ENCODE measurements at places on chromosomes 11 and 22. TPM values are rescaled to one million over a fixed set of nuclear protein-coding genes. Genes with fewer than 3 reads are reported as not detected.

DNA sequence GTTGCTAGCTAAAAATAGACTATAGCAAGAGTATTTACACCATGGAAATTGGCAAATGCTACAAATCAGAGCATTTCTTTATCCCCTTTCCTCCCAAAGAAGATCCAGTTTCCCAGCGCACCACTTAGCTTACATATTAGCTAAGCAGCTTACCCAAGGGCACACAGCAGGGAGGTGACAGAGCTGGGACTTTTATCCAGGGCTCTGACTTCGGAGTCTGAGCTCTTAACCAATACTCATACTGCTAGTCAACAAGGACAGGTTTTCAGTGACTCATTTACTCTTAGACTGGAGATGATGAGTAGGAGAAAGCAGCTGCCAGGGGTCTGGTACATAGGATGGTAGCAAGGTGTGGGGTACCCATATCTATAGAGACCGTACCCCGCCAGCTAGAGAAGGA is 38.4 kb downstream of the NAV2 start:
- no peak for DNase-seq

Gene SLCO2B1
- not detected for total RNA-seq

DNA sequence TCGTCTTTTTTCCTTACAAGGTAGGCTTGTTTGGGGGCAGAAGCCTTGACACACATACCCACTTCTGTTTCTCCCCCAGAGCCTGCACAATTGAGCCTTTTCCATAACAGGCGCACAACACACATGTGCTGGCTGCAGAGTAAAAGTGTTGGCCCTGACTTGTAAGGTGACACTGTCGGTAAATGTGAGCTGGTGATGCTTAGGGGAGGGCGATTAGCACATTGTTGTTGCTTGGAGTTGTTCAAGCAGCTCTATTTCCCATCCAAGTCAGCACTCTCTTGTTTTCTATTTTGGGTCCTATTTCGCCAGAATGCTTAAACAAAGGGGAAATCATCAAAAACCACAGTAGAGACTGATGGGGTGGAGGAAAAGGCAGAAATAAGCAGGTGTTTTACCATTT is 51.9 kb upstream of the PTPRJ start:
- DNase-seq: no peak

Gene TEX54
- total RNA-seq: not detected

GRCh38 chr11:71580057-71581003 is 2.3 kb downstream of the KRTAP5-11 start:
- DNase-seq: peak; percentile 69

Gene SMTNL1
- not detected for total RNA-seq

Gene HDHD5
- total RNA-seq: 26.5 TPM

DNA sequence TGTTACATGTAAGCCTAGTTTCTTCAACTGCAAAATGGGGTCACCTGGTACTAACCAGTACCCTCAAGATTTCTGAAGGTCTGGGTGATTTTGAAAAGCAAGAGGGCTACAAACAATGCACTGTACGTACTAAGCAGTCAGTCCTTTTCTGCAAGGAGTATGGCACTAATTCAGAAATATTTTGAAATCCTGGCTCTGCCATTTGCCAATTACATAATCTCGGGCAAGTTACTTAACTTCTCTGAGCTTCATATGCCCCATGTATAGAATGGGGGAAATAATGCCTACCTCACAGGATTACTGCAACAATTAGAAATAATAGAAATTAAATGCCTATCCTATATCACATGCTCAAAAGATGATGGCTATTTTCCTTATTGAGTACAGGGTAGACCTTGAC is 60.7 kb upstream of the CCDC89 start:
- DNase-seq: no peak

GRCh38 chr22:44024288-44024921 is at the start of gene PARVB:
Gene PARVB, plus strand, starts transcription at chr22:44024302. Its CDS starts 38 bp downstream, at chr22:44024340.
- no peak for DNase-seq

Gene FGF3
- not detected for total RNA-seq

GRCh38 chr11:113871336-113871735 is 4.0 kb downstream of the USP28 start:
- DNase-seq: no peak

Gene RAG2
- total RNA-seq: not detected

DNA sequence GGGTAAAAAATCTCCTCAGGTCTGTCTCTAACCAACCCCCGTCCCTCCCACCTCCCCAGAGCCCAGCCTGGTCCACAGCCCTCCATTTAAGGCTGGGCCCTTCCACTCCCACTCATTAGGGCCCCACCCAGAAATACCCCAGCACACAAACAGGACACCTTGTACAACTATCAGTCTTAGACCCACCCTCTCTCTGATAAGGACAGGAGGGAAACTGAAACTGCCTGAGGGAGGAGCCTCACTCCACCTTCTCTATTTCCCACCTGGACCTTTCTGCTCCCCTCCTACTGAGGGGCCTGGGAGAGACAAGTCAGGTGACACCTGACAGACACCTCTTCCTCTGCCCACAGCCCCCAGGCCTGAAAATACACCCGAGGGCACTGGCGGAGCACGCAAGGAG is 90.2 kb downstream of the PLEKHA7 start:
- no peak for DNase-seq

Gene HEPHL1
- total RNA-seq: not detected

Gene UCP3
- not detected for total RNA-seq

DNA sequence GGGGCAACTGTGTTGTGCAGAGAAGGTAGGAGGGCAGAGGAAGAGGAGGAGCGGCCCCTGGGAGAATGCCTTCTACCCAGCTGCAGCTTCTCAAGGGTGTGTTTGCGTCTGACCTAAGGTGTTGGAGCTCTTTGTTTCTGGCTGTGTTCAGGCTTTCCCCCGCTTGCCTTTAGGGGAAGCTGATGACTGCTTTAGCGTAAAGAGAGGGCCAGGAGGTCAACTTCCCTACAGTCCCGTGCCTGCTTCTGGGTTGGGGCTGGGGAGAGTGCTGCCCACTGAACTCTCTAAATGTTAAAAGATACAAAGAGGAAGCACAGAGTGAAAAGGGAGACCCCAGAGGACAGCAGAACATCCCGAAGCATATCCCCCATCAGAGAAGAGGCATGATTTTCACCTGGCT is 99.2 kb downstream of the PTPRJ start:
- DNase-seq: no peak

Gene SYT12
- 0.08 TPM for total RNA-seq

- peak; percentile 21 for DNase-seq
These were observed at the start of gene INPP5J for GRCh38 chr22:31122532-31123291. Gene INPP5J, plus strand, starts transcription at chr22:31122966. Its CDS starts 49 bp downstream, at chr22:31123015.

Gene MMP3
- total RNA-seq: 46.7 TPM

Gene PTGDR2
- total RNA-seq: not detected

DNA sequence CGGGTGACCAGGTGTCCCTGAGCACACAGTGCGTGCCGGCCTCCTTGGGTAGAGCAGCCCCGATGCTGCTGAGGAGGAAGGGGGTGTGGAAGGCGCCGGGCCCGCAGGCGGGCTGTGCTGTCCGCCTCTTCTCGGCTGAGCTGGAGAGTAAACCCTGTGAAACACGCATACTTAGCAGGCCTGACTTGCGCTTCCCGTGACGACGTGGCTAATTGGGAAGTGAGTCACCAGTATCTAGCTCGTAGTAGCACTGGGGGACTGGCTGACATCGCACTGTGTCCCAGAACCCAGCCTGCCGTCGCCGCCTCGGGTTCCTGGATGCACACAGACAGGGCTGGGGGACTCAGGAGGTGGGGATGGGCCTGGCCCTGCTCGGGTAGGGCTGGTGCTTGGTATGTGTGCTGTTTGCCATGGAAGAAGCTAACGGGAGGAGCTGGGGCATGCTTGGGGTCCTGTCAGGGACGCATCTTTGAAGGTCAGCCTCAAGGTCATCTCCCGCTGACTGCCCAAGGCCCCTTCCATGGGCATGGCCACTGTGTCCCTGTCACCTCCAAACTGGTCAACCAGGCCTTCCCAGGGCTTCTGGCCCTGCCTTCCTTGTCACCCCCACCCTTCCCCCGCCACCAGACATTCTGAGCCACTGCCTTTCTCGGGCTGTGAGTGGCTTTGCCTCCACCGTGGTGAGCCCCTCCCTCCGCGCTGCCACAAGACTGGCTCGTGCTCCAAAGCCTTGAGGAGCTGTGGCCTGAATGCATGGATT is 1327.0 kb downstream of the BRD1 start:
- DNase-seq: peak; percentile 89

Gene GRAP2
- total RNA-seq: not detected

- DNase-seq: no peak
These were observed 4.9 kb downstream of the APOL3 start for GRCh38 chr22:36155702-36156101.

GRCh38 chr22:25019427-25020184 is 67.1 kb downstream of the KIAA1671 start:
- no peak for DNase-seq

GRCh38 chr11:78961937-78962701 is 387.5 kb upstream of the NARS2 start:
- no peak for DNase-seq

Gene TENM4
- total RNA-seq: 0.31 TPM

- no peak for DNase-seq
These were observed 17.2 kb upstream of the PIM3 start for GRCh38 chr22:49943405-49943765.

Gene MS4A3
- total RNA-seq: not detected

Gene TSSC4
- 52.2 TPM for total RNA-seq

DNA sequence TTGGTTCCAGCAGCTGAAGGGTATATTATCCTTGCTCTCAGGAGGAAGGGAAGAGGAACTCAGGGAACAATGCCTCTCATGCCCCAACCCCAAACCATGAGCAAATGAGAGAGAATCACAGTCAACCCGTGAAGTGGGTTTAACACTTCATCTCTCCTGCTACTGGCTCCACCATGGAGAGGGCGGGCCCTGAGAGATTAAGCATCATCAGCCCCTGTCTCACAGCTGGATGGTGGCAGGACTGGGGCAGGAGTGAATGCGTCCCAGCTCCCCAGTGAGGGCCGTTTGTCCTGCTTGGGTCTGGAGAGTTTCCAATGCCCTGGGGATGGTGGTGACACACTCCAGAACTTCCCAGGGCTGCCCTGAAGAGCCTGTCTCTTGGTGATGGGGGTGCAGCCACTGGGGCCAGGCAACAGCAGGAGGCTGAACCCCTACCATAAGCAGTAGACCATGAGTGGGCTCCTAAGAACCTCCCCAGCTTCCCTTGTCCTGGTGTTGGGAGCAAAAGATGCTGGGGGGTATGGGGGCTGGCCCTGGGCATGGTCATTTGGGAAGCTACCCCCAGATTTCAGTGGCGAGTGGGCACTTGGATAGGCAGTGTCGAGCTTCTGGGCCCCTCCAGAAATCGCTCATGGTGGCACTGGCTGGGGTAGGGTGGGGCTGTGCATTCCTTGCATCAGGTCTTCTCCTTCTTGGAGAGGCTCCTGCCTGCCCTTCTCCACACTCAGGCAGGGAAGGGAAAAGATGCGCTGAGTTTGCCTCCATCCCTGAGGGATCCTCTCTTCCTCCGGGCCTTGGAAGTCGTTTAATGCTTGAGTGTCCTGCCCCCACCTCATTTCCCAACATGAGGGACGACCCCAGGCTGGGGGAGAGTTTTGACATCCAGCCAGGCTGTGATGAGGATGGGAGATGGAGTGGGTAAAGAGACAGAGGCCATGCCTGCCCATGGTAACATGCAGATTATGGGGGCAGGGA is 157.5 kb downstream of the ST3GAL4 start:
- no peak for DNase-seq

DNA sequence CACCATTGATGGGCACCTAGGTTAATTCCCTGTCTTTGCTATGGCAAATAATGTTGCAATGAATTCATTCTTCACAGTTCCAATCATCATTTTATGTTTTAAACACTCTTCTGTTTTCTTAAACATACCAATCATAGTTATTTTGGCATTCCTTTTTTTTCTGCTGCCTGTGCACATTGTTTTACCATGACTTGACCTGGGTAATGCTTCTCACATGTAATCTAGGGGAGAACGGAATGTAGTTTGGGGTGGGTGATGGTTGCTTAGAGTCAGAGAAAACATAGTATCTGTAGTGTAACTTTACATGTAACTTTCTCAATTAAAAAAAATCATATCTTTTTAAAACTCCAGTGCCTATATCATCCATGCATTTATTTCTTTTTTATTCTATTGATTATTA is 1945.3 kb upstream of the RAG2 start:
- DNase-seq: no peak

- DNase-seq: no peak
These were observed 3.0 kb upstream of the MRGPRD start for GRCh38 chr11:68983801-68984200.

Gene TRIM51
- total RNA-seq: not detected

DNA sequence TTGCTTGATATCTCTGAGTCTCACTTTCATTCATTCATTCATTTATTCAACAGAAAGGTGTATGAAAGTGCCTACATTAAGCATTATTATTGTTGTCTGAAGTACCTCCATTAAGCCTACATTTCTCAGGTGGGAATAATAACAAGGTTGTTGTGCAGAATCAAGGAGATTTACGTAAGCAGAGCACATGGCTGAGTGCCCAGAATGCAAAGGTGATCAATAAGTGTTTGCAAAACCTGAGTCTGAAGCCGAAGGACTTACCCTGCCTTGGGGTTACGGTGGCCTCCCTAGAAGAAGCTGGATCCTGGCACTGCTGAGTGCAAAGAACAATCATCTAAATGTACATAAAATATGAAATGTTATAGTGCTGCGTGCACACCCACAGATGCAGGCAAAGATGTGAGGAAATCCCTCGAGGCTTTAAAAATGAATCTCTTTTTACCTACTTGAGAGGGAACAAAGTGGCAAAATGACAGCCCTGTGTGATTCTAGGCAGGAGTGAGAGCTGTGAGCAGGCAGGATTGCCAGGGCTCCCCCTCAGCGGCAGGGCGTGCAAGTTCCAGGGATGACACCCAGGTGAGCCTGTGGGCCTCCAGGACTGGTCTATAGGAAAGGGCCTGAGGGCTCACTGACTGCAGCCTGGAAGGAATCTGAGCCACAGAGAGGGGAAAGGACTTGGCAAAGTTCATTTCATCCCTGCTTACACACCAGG is 133.1 kb upstream of the TBCEL start:
- DNase-seq: no peak

- DNase-seq: no peak
These were observed 79.9 kb upstream of the SYT13 start for GRCh38 chr11:45365961-45366618.

DNA sequence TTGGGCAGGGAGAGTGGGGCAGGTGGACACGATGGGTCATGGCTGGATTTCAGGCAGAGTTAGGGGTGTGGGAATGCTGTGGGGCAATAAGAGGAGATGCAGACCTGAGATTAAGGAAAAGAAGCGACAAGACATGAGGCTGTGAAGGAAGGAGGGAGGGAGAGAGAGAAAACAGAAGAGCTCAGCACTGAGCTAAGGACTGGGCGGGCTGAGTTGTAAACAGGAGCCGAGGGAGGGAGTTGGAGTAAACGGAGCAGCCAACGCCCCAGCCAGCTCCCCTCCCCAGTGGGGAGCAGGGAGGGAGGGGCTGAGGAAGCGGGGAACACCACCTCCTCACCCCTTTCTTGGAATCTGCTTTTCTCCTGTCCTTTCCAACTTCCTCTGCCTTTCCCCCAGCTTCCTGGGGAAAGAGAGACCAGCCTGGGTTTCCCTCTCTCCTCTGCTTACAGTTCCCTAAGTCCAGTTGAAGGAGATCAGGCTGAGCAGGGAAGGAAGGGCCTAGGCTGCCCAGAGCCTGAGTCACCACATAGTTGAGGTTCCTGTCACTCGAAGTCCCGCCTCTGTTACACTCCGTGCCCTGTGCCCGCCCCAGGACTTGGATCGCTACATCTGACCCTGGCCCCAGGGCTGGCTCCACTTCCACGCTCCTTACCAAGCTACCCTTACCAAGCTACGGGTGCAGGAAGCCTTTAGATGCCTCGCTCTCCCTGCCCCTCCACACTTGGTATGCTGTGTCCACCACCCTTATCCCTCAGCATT is 6.7 kb upstream of the AHNAK start:
- peak; percentile 96 for DNase-seq

Gene NLRP10
- total RNA-seq: not detected
